Airway epithelial cell (primary cell): ENCODE measurements at places on chromosomes 4 and X. TPM values are rescaled to one million over a fixed set of nuclear protein-coding genes. Genes with fewer than 3 reads are reported as not detected.

HSFX2 gene
- not detected in 2 replicates for total RNA-seq

MAGEB10 gene
- total RNA-seq, result not detected in 2 replicates

PNCK gene
- 1.2 and 1.5 TPM in 2 replicates for total RNA-seq

PCDH18 gene
- total RNA-seq, result 1.5 and 2.4 TPM in 2 replicates

IQSEC2 gene
- total RNA-seq, result 4.2 and 10.3 TPM in 2 replicates

MMRN1 gene
- not detected in 2 replicates for total RNA-seq

PAGE1 gene
- not detected in 2 replicates for total RNA-seq

HUWE1 gene
- total RNA-seq, result 69.7 and 101 TPM in 2 replicates

NAP1L5 gene
- total RNA-seq, result 2.5 and 2.7 TPM in 2 replicates

FGF16 gene
- not detected in 2 replicates for total RNA-seq

USP26 gene
- total RNA-seq, result not detected in 2 replicates

ART3 gene
- 1.7 TPM in 1 of 2 replicates, not detected in the other for total RNA-seq

HSFX4 gene
- total RNA-seq, result not detected in 2 replicates

RAI2 gene
- not detected in 2 replicates for total RNA-seq

PGK1 gene
- total RNA-seq, result 534 and 950 TPM in 2 replicates

CNKSR2 gene
- 0.49 and 3.3 TPM in 2 replicates for total RNA-seq

SMIM43 gene
- 0.35 TPM in 1 of 2 replicates, not detected in the other for total RNA-seq

USP46 gene
- 7.2 and 12.2 TPM in 2 replicates for total RNA-seq

IBSP gene
- total RNA-seq, result not detected in 2 replicates

POU3F4 gene
- not detected in 2 replicates for total RNA-seq

DCX gene
- total RNA-seq, result 0.07 TPM in 1 of 2 replicates, not detected in the other

RHOXF2 gene
- total RNA-seq, result not detected in 2 replicates

ERCC6L gene
- total RNA-seq, result 5.8 and 6.9 TPM in 2 replicates

S100G gene
- not detected in 2 replicates for total RNA-seq

SATL1 gene
- total RNA-seq, result not detected in 2 replicates

NHSL2 gene
- 0.07 TPM in 1 of 2 replicates, not detected in the other for total RNA-seq

BEX1 gene
- total RNA-seq, result 1.9 TPM in 1 of 2 replicates, not detected in the other

DUX4 gene
- total RNA-seq, result not detected in 2 replicates

ATP11C gene
- total RNA-seq, result 14.5 and 22.6 TPM in 2 replicates

TADA2B gene
- total RNA-seq, result 10.5 and 11.8 TPM in 2 replicates

RTL9 gene
- 0.09 and 0.42 TPM in 2 replicates for total RNA-seq

SPANXA2 gene
- not detected in 2 replicates for total RNA-seq

NAP1L3 gene
- 0.19 TPM in 1 of 2 replicates, not detected in the other for total RNA-seq

FAM236D gene
- total RNA-seq, result not detected in 2 replicates

CRMP1 gene
- total RNA-seq, result 0.14 TPM in 1 of 2 replicates, not detected in the other

FGB gene
- total RNA-seq, result not detected in 2 replicates

GLOD5 gene
- total RNA-seq, result not detected in 2 replicates

SCD5 gene
- total RNA-seq, result 26.2 and 29.3 TPM in 2 replicates

C1GALT1C1 gene
- total RNA-seq, result 19.7 and 25.8 TPM in 2 replicates

UBE2K gene
- total RNA-seq, result 19.6 and 36.4 TPM in 2 replicates

ELOVL6 gene
- total RNA-seq, result 20.7 and 26.1 TPM in 2 replicates
